Effector memory CD4-positive, alpha-beta T cell (primary cell): ENCODE measurements at places on chromosomes 7 and 10.

GRCh38 chr7:155299535-155300202 is 2.0 kb downstream of the INSIG1 start:
- H3K4me1 ChIP-seq, result peaks cover 31% of the 10 kb centered on the region
- no peaks in the 10 kb centered on the region for H3K27me3 ChIP-seq
- H3K27ac ChIP-seq, result peak overlapping the region; percentile 89
- peak; percentile 26 for DNase-seq

GRCh38 chr10:1638889-1639419 is 98.4 kb downstream of the ADARB2 start:
- H3K27me3 ChIP-seq, result no peaks in the 10 kb centered on the region
- H3K4me1 ChIP-seq, result no peaks in the 10 kb centered on the region
- H3K36me3 ChIP-seq, result no peaks in the 10 kb centered on the region
- H3K4me3 ChIP-seq, result no peak overlapping the region
- no peak overlapping the region for H3K27ac ChIP-seq
- no peak for DNase-seq

DNA sequence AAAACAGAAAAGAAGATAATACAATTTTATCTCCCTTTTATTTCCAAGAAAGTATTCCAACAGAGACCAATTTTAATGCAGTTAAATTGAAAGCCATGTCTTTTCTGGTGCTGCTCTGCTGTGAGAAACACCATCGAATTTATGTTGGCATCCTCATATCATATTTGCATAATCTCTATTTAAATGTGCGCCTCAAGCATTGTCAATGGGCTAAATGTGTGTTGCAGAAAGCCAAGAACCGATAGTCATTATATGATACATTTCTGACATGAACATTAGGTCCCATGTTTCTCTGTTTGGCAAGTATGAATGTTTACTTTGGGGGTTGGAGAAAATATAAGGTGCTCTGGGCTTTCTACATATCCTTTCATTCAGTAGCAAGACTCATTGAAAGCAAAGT is 1023.5 kb upstream of the CELF2 start:
- no peak for DNase-seq
- no peak overlapping the region for H3K4me3 ChIP-seq
- H3K27me3 ChIP-seq, result no peaks in the 10 kb centered on the region
- H3K4me1 ChIP-seq, result no peaks in the 10 kb centered on the region
- H3K27ac ChIP-seq, result no peak overlapping the region

GRCh38 chr7:157004521-157005455 is 5.7 kb downstream of the MNX1 start:
- H3K4me3 ChIP-seq, result no peak overlapping the region
- no peaks in the 10 kb centered on the region for H3K36me3 ChIP-seq
- H3K4me1 ChIP-seq, result peaks cover 20% of the 10 kb centered on the region
- DNase-seq, result no peak

- H3K27me3 ChIP-seq, result no peaks in the 10 kb centered on the region
- H3K4me1 ChIP-seq, result no peaks in the 10 kb centered on the region
- H3K27ac ChIP-seq, result no peak overlapping the region
- no peak overlapping the region for H3K4me3 ChIP-seq
- H3K36me3 ChIP-seq, result no peaks in the 10 kb centered on the region
Observed at GRCh38 chr10:132465889-132466519, 69.0 kb downstream of the PWWP2B start.

DNA sequence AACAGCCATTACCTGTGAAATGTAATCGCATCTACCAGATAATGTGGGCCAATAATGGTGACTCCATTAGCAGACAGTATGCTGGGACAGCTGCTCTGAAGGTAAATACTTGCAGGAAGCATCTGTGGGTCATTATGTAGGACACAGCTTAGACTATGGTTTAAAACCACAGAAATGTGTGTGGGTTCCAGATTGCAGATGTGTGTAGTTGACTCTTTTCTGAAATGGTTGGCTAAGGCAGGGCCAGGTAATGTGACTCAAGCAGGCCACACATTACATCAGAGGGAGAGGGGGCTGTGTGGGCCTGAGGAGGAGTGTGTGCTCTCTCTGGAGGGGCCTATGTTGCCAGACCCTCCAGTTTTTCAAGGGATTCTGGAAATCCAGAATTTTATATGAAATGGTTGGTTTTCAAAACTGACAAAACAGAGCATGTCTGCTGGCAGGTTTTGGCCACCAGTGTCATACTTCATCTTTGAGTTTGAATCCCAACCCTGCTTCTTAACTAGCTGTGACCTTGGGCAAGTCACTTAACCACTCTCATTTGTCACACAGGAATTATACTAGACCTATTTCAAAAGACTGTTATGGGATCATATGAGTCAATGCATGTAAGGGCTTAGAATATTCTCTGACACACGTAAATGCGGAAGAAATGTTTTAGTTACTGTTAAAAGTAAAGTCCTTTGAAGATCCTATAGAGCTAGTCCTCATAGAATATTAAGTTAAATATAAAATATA is 64.5 kb downstream of the MCMBP start:
- peaks cover 4% of the 10 kb centered on the region for H3K36me3 ChIP-seq
- H3K4me3 ChIP-seq, result no peak overlapping the region
- no peaks in the 10 kb centered on the region for H3K27me3 ChIP-seq
- no peaks in the 10 kb centered on the region for H3K4me1 ChIP-seq
- H3K27ac ChIP-seq, result no peak overlapping the region

- H3K36me3 ChIP-seq, result no peaks in the 10 kb centered on the region
- no peak overlapping the region for H3K27ac ChIP-seq
- H3K4me1 ChIP-seq, result no peaks in the 10 kb centered on the region
- DNase-seq, result no peak
- no peak overlapping the region for H3K4me3 ChIP-seq
Observed at GRCh38 chr7:42197451-42197850, 39.6 kb downstream of the GLI3 start.

GRCh38 chr10:78766603-78767002 is 302.2 kb upstream of the ZMIZ1 start:
- no peaks in the 10 kb centered on the region for H3K27me3 ChIP-seq
- no peak for DNase-seq

DNA sequence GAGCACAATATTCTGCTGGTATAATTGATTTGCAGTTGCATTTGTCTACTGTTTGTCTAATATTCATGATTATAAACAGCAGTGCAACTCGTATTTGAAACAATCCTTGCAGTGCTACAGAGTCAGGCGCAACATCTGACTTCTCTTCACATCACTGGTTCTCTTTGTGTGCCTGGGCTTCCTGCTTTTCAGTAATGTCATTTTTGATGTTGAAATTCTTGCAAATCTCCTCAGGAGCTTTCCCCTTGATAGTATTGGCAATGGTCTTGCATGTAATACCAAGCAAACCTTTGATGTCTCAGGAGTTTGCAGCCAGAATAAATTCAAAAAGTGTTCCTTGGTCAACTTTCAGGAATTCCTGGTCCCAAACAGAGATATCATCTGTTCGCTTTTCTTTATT is 20.2 kb downstream of the HPS6 start:
- DNase-seq, result no peak
- H3K36me3 ChIP-seq, result no peaks in the 10 kb centered on the region
- H3K27me3 ChIP-seq, result no peaks in the 10 kb centered on the region

DNA sequence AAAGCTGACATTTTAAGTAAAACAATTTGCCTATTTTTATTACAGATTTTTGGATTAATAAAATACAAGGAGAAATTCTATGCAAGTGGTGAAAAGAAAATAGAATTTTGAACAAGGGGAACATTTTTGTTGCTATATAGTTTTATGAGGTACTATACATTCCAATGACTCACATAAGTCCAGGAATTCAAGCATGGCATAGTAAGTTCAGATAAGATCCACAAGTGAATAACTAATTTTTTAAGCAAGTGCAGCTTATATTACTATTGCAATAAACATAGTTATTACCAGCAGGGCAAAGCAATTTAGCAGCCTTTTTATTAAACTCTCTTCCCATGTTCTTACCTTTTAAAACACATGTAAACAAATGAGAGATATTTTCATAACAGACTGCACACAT is 1123.5 kb upstream of the LRRN3 start:
- DNase-seq, result no peak
- H3K27me3 ChIP-seq, result no peaks in the 10 kb centered on the region
- H3K4me3 ChIP-seq, result no peak overlapping the region

DNA sequence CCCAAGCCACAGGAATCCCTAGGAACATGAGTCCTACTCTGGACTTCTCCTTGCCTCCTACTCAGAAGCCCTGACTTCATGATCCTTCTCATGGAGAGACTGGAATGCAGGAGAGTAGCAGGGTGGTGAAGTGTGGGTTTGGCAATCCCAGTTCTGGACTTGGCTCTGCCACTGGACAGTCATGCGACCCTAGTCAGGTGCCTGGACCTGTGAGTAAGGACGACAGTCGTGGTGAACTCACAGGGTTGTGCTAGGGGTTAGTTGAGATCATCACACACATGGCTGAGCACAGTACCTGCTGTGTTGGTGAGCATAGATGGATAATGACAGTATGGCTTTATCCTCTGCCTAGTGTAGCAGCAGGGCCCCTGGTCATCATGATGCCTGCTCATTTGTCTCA is 117.9 kb downstream of the LRRC18 start:
- H3K36me3 ChIP-seq, result no peaks in the 10 kb centered on the region
- H3K4me3 ChIP-seq, result no peak overlapping the region
- no peaks in the 10 kb centered on the region for H3K27me3 ChIP-seq
- H3K4me1 ChIP-seq, result no peaks in the 10 kb centered on the region

DNA sequence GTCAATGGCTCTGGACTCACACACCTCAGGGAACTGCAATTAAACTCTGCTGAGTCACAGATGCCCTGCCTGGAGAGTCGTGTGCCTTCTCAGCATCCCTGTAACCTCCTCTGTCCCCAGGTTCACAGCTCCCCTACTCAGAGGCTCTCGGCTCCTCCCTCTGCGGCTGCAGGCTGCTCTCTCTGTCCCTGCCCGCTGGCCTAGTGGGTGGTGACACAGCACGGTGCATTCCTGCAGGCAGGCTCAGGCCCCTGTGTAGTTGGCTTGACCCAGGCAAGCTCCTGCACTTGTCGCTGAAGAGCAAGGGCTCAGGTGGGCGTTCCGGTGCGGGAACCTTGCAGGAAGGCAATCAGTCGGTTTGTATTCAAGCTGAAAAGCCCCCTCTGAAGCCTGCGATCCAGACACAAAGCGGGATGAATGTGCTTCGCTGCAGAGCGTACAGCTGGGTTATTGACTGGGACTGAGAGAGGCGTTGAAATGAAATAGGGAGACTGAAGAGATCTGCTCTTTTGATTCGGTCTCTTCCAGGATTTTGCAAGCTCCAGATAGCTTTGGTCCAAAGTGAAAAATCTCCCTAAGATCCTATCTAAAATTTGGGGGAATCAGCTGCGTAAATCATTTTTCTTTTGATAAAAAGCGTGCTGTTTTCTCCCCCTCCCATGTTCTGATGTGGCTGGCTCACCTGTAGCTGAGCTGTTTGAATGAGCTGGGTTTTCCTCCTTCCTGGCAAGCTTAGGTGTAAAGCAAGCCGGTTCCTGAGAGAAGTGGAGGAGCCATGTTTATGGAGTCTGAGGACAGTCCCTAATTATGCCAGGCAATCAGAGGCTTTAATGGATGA is 208.7 kb upstream of the PHYHIPL start:
- no peak overlapping the region for H3K27ac ChIP-seq
- H3K36me3 ChIP-seq, result no peaks in the 10 kb centered on the region
- no peaks in the 10 kb centered on the region for H3K4me1 ChIP-seq
- no peak for DNase-seq
- no peaks in the 10 kb centered on the region for H3K27me3 ChIP-seq

DNA sequence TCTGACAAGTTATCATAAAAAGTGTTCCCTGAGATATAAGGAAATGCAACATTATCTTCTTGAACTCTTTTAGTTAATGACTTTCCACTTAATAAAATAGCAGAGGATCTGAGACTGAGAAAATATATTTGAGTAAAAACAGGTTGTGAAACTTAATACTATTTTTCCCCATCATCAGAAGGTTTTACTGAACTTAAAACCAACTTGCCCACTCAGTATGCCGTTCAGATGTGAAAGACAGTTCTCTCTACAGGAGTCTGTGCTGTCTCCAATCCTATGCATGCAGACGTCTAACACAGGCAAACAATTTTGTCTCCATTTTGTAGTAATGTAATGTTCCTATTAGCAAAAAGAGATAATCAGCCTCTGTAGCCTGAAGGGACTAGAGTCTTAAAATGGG is 38.2 kb upstream of the CYP2C18 start:
- H3K4me1 ChIP-seq, result no peaks in the 10 kb centered on the region
- H3K27ac ChIP-seq, result no peak overlapping the region
- no peaks in the 10 kb centered on the region for H3K27me3 ChIP-seq
- no peak overlapping the region for H3K4me3 ChIP-seq
- no peak for DNase-seq
- no peaks in the 10 kb centered on the region for H3K36me3 ChIP-seq

DNA sequence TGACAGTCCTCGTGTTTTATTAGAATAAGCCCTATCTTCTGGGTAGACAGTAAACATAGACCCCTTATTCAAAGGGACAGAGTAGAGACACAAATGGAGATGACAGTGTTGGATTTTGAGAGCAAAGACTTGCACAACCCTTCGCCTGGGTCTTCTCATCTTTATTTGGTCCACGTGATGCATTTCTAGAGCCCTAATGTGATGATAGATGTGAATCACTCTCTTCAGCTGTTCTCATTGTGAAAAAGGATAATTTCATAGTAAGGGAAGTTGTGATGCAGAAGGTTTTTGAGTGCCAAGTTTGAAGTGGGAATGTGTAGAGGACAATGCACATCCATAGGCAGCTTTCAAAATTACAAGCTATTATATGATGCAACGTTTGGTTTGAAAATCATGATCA is 86.3 kb downstream of the CREB5 start:
- no peaks in the 10 kb centered on the region for H3K4me1 ChIP-seq
- no peak overlapping the region for H3K4me3 ChIP-seq
- H3K27me3 ChIP-seq, result no peaks in the 10 kb centered on the region
- no peak overlapping the region for H3K27ac ChIP-seq

GRCh38 chr7:132108563-132108962 is 467.7 kb downstream of the PLXNA4 start:
- no peak for DNase-seq
- no peaks in the 10 kb centered on the region for H3K36me3 ChIP-seq
- no peak overlapping the region for H3K27ac ChIP-seq
- peaks cover 2% of the 10 kb centered on the region for H3K27me3 ChIP-seq

DNA sequence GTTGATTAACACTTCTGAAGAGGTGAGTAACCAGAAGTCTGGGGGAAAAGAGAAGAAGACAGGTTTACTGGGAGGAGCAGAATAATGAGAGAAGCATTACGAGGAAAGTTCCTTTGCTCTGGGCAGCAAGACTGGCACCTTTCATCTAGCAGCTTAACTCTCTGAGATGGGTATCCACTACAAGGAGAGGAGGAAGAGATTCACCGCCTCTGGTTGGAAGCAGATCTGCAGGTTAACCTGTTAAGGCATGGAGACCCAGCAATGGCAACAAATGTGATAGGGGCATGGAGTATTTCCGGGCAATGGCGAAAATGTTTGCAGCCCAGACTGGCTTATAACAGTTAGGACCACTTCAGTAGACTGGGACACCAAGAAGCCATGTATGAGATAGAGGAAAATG is 162.2 kb downstream of the TFEC start:
- H3K4me1 ChIP-seq, result no peaks in the 10 kb centered on the region
- no peak overlapping the region for H3K4me3 ChIP-seq
- no peak for DNase-seq
- no peaks in the 10 kb centered on the region for H3K36me3 ChIP-seq
- no peak overlapping the region for H3K27ac ChIP-seq
